Spinal cord (tissue), 10 donors: ENCODE measurements at places on chromosomes 5 and 9. TPM values are rescaled to one million over a fixed set of nuclear protein-coding genes. Genes with fewer than 3 reads are reported as not detected.

Gene OR1L6
- not detected for polyA plus RNA-seq

Gene SPRY4
- 28.5 TPM for polyA plus RNA-seq

Gene UBE2B
- polyA plus RNA-seq = 113 TPM

Gene LHX6
- 3.2 TPM for polyA plus RNA-seq

Gene DMAC1
- 58.4 TPM for polyA plus RNA-seq

Gene FGF18
- polyA plus RNA-seq = 2.8 TPM

Gene IL5
- not detected for polyA plus RNA-seq

Gene NUTM2G
- 2.3 TPM for polyA plus RNA-seq

Gene SLC36A1
- polyA plus RNA-seq = 13.4 TPM

Gene FOXD4L5
- 1.5 TPM for polyA plus RNA-seq
